ENCODE measurements at places on chromosomes 1 and 21. TPM values are rescaled to one million over a fixed set of nuclear protein-coding genes. Genes with fewer than 3 reads are reported as not detected.

A3GALT2 gene
- not detected for total RNA-seq

GBP3 gene
- 50.7 TPM for total RNA-seq

KRTAP12-3 gene
- not detected for total RNA-seq

DNA sequence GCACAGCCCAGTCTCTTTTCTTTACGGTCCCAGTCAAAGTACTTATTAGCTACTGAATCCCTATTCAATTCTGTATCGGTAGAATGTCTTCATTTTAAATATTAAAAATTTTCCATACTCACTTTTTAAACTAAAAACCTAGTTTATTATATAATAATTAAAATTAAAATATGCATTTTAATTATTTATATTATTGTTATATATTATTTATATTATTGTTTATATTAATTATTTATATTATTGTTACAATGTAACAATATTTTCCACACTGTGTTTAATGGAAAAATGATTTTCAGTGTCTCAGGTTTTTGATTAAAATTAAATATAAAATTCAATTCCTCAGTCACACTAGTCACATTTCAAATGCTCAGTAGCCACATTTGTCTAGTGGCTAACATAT, 18.2 kb upstream of the PPP2R5A start:
- H3K4me1 ChIP-seq, result peaks cover 7% of the 10 kb centered on the region
- no peak for DNase-seq
- H3K4me3 ChIP-seq, result no peak overlapping the region
- peaks cover 14% of the 10 kb centered on the region for H3K27me3 ChIP-seq

- no peaks in the 10 kb centered on the region for H3K36me3 ChIP-seq
- H3K4me3 ChIP-seq, result no peak overlapping the region
- no peak overlapping the region for H3K27ac ChIP-seq
- H3K27me3 ChIP-seq, result peaks cover 9% of the 10 kb centered on the region
- no peak for DNase-seq
Observed at GRCh38 chr1:208208132-208208487, 36.1 kb downstream of the PLXNA2 start.

GRCh38 chr1:67850151-67850551, 16.9 kb upstream of the GNG12 start:
- H3K4me3 ChIP-seq, result no peak overlapping the region
- H3K27ac ChIP-seq, result no peak overlapping the region
- H3K36me3 ChIP-seq, result no peaks in the 10 kb centered on the region
- DNase-seq, result no peak
- H3K4me1 ChIP-seq, result no peaks in the 10 kb centered on the region

DNA sequence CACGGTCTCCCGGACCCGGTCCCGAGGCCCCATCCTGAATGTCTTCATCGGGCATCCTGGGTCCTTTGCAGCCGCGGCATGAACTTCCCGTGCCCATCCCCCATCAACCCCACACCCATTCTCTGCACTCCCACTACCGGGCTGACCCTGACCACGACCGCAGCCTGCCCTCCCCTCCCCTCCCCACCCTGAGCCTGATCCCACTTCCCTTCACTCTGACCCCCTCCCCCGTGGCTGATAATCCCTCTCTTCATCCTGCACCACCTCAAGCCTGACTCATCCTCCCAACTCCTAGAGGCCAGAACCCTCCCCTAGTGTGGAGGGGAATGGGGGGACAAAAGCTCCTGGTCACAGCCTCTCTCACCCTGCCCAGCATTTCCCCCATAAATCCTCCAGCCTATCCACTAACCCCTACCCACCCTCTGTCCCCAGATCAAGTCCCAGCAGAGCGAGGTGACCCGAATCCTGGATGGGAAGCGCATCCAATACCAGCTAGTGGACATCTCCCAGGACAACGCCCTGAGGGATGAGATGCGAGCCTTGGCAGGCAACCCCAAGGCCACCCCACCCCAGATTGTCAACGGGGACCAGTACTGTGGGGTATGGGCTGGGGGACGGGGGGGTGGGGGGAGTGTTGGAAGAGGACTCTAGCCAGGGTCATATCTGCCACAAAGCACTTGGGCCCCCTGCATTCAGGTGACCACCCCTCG, 602 bp downstream of the SH3BGRL3 start:
- H3K36me3 ChIP-seq, result peaks cover 30% of the 10 kb centered on the region
- peak overlapping the region; percentile 98 for H3K4me3 ChIP-seq
- DNase-seq, result no peak
- H3K4me1 ChIP-seq, result peaks cover 71% of the 10 kb centered on the region
- H3K27me3 ChIP-seq, result no peaks in the 10 kb centered on the region

GRCh38 chr1:217953330-217953729, 322.2 kb downstream of the SPATA17 start:
- no peaks in the 10 kb centered on the region for H3K4me1 ChIP-seq
- no peak overlapping the region for H3K4me3 ChIP-seq
- no peak overlapping the region for H3K27ac ChIP-seq
- no peaks in the 10 kb centered on the region for H3K36me3 ChIP-seq
- DNase-seq, result no peak
- no peaks in the 10 kb centered on the region for H3K27me3 ChIP-seq

GRCh38 chr1:36359911-36360550, 25.7 kb downstream of the STK40 start:
- no peak overlapping the region for H3K4me3 ChIP-seq
- no peaks in the 10 kb centered on the region for H3K27me3 ChIP-seq
- peaks cover 19% of the 10 kb centered on the region for H3K36me3 ChIP-seq
- peaks cover 13% of the 10 kb centered on the region for H3K4me1 ChIP-seq

- H3K4me1 ChIP-seq, result peaks cover 42% of the 10 kb centered on the region
- H3K36me3 ChIP-seq, result peaks cover 46% of the 10 kb centered on the region
- H3K27ac ChIP-seq, result peak overlapping the region; percentile 47
- H3K4me3 ChIP-seq, result no peak overlapping the region
Observed at GRCh38 chr1:161209790-161210409, 5.2 kb upstream of the FCER1G start.

All from activated naive CD8-positive, alpha-beta T cell treated with anti-CD3 and anti-CD28 coated beads, Interleukin-2, amount 10 ng/mL, durations not matched to agents 7 days and 5 days (primary cell).